ENCODE measurements at places on chromosomes 2 and 18.

- DNase-seq = no peak
Observed at GRCh38 chr2:186659383-186659782, 34.5 kb upstream of the FAM171B start.

DNA sequence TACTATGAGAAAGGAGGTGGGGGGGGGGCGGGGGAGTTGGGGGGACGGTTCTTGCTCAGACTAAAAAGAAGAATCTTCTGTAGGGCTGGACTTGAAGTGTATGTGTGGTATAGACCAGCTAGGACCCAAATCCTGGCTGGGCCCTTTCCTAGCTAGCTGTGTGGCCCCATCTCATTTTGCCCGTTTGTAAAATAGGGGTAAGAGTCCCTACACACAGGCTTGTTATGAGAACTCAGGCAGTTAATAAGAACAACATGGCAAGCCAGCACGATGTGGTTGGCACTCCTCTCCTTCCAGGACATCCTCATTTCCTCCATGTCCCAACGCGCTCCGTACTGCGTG, 1.1 kb downstream of the EVA1A start:
- no peak for DNase-seq

DNA sequence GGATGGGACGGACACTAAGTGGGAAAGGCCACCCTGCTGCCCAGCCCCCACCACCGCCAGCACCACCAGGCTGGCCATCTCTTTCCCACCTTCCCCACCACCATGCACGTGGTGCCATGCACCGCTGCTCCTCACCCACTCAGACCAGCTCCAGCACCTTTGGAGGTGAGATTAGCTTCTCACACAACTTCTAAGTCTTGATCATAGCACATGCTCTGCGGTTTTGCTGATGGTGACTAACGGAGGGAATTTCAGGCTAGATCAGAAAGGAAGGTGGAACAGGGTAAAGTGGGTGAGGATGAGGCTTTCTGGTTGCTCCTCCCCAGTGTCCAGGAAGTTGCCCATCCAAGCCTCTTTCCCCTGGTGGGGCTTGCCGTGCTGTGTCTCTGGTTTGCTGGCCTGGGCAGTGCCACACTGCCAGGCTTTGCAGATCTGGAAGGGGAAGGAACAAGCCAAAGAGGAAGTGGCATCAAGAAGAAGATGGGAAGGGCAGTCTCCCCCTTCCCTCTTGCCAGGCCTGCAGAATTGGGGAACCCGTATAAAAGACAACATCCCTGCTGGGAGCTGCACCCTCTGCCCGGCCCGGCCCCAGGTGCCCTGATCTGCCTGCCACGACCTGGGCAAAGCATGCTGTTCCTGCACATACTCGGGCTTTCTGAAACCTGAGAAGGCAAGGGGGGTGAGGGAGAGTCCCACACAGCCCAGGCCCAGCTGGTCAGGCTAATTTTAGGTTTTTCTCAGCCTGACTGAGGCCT, 44.3 kb upstream of the CAB39 start:
- no peak for DNase-seq

- no peak for DNase-seq
Observed at GRCh38 chr2:70104231-70105111, 17.2 kb downstream of the PCBP1 start.

GRCh38 chr18:50297621-50298442, 10.3 kb upstream of the CXXC1 start:
- peak; percentile 74 for DNase-seq

DNA sequence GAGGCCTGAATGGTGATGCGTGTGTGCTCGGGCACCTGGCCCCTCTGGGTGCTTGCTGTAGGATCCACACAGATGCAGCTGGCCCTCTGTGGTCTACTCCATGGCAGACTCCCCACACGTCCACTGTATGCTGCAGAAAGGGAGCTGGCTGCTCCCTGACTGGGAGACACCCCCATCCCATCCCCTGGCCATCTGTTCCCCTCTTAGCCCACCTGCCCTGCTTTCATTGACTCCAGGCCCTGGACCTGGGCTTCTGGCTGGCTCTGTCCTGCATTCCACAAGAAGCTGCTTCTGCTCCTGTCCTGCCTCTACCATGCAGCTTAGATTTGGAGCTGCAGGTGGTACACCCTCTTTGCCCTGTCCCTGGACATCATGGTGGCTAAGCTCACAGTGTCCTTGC, 80.1 kb downstream of the FHOD3 start:
- no peak for DNase-seq

DNA sequence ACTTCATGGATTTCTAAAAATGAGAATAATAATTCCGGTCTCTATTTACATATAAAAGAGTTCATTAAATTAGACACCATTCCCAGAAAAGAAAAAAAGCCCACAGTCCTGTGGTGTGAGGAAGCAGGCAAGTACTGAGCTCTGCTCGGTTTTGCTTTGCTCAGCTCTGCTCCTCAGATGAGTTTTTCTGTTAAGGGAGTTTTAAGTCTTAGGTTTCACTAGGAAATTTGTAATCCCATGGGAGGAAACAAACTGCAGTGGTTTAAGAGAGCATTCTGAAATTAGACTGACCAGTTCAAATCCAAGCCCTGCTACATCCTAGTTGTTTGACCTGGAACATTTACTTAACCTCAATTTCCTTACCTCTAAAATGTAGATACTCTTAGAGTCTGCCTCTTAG, 338.6 kb upstream of the MMADHC start:
- DNase-seq = no peak

DNA sequence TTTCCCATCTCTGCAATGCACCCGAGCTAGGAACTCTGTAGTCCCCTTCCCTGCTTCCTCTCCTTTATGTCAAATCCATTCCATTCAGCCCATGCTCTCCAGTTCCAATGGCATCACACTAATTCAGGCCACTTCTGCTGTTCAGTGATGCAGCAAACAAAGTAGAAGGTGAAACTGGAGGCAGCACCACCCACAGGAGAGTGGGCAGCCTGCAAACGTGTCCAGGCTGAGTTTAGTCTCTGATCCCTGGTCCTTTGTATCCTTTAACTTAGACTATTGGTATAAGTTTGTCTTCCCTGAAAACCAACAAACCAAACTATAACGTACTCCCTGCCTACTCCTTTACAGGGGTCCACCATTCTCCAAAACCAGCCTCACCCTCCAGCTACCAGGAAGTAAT, 14.7 kb upstream of the KCTD1 start:
- DNase-seq = no peak

GRCh38 chr18:50307400-50307737, 19.9 kb upstream of the CXXC1 start:
- DNase-seq = no peak

DNA sequence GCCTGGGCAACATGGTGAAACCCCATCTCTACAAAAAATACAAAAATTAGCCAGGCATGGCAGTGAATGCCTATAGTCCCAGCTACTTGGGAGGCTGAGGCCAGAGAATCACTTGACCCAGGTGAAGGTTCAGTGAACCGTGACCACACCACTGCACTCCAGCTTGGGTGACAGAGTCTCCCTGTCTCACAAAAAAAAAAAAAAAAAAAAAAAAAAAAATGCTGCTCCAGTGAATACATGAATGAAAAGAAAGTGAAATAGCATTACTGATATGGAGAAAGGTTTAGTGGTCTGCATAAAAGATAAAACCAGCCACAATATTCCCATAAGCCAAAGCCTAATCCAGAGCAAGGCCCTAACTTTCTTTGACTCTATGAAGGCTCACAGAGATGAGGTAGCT, 44.5 kb downstream of the METTL8 start:
- DNase-seq = no peak

DNA sequence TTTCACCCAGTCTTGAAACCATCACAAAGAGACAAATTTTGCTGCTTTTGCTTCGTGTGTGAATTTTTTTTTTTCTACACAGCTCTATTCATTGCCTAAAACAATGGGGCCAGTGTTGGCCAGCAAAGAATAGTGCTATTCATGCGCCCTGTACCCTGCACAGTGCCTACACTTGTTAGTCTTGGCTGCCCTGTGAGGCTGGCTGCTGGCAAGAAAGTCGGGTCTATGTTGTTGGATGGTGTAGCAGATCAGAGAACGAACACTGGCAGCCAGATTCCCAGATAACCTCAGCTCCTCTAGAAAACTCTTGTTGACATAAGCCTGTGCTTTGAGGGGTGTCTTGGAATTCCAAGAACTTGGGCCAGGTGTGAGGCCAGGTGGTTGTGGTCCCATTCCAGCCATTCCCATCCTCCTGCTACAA, 455.7 kb upstream of the TCF4 start:
- no peak for DNase-seq

DNA sequence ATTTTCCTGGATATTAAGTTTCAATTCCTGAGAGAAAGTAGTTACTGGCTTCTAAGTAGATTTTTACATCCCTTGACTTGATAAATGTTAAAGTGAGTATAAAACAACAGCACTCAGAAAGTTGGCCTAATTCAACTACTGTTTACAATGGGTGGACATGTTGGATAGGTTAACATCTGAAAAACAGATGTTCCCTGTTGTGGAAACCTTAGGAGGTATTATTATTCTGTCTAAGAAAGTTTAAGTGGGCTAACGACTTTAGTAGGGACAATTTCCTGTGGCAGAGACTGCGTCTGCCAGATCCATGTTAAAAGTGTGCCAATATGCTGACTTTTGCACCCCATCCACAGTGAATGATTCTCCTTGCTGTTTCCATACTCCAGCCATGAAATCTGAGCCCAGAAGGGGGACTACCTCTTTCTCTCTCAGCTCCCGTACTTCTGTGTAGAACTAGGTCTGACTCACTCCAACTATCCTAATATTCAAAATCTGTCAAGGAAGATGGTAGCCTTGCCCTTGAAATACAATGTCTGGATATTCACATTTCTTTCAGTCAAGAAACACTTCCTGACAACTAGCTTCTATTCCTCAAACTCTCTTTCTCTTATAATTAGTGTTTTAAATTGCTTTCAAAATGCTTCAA, 327.5 kb upstream of the HNRNPA3 start:
- no peak for DNase-seq

DNA sequence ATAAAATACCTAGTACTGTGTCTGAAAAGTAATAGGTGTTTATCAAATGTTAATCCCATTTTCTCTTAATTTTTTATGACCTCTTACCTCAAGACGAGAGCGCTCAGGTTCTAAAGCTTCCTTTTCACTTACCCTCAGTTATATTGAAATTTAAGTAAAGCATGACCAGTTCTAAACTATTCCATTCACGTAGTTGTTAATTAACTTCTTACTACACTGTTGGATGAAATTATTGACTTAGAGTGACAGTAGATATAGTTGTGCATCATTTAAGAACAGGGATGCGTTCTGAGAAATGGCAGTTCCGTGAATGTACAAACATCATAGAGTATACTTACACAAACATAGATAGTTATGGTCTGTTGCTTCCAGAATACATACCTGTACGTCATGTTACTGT, 20.1 kb upstream of the HTR2B start:
- DNase-seq = no peak

- DNase-seq = no peak
Observed at GRCh38 chr18:13566941-13567746, 159.2 kb downstream of the FAM210A start.

- no peak for DNase-seq
Observed at GRCh38 chr2:237669283-237669627, 41.9 kb downstream of the LRRFIP1 start.

GRCh38 chr2:130891966-130892365, 55.3 kb downstream of the ARHGEF4 start:
- no peak for DNase-seq

DNA sequence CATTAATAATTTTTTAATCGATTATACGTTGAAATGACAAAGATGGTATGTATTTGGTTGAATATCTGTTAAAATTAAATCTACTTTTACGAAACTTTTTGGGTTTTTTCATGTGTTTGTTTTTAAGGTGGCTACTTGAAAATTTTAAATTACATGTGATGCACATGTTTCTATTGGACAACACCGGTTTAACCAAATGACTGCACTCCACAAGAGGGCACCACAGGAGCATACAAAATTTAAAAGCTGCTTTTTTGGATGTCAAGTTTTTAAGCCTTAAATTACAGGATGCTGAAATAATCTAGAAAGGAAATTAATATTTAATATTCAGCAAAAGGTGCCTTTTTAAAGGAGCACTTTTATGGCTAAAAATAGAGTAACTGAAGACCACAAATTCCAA, 98.7 kb downstream of the ACVR1 start:
- DNase-seq = peak; percentile 15

GRCh38 chr2:144914622-144915318, 394.9 kb upstream of the ZEB2 start:
- DNase-seq = no peak

- no peak for DNase-seq
Observed at GRCh38 chr2:188720811-188721605, 253.2 kb upstream of the COL3A1 start.

DNA sequence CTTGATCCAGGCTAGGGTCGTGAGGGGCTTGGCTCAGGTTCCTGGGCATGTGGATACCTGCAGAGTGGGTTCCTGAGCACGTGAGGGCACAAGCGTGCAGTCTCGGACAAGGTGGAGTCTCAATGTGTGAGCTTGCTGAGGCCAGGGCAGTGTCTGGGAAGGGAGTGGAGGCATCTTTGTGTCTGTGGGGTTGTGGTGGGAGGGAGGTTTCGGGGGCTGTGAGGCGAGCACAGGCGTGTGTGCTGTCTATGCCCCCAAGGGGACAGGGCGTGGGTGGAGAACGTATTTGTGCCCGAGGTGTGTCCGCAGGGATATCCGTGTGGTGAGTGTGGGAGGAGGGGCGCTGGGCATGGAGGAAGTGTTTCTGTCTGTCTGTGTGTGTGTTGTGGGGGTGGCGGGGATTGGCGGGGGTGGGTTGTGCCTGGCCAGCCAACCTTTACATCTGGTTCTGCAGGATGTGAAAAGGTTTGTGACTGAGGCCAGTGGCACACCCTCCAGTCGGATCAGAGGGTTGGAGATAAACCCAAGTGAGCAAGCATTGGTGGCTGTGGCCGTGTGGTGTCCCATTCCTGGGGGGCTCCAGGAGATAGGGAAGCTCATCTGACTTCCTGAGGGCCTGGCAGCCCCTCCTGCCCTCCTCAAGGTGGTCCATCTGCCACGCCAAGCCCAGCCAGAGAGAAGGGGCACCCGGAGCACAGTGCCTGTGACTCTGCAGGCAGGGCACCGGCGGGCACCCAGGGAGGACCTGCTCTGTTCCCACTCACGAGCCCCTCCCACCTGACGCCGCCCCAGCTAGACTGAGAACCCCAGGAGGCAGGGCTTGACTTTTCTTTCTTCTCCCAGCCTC, 57.1 kb downstream of the ZFP36L2 start:
- no peak for DNase-seq

DNA sequence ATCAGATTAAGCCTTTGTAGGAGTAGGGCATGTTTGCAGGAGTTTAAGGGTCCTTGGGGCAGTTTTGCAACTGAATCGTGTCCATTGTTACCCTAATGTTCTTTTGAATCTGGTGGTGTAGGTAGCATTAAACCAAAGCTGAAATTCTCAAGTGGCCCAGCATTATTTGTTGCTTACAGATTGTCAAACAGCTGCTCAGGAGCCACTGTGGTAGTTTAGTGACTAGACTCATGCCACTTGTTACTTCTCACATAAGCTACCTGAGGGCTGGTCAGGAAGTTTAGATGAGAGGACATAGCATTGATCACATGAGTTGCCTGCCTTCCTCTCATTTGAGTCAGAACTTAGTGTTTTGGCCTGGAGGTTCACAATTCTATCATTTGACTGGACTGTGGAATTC, 157.6 kb downstream of the HAUS1 start:
- no peak for DNase-seq

GRCh38 chr2:1993711-1994682, 249.7 kb upstream of the PXDN start:
- DNase-seq = no peak

All from COR-L47 (cell line).